ENCODE measurements at places on chromosomes 1 and 21.

DNA sequence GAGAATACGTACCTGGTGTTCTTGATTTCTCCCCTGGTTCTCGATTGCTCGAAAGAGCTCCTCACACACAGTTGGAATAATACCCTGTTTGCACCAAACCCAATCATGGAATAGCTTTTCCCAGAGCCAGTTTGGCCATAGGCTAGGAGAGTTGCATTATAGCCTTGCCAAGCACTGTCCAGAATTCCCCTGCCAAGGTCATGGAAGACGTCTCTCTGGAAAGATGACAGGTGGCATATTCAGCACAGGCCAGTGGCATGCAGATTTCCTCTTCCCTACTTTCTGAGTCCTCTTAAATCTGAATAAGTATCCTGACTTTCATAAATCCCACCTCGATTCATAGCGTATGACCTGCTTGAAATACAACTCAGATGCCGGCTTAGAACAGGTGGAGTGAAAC lies 96.5 kb downstream of the SCCPDH start:
- no peak for DNase-seq

DNA sequence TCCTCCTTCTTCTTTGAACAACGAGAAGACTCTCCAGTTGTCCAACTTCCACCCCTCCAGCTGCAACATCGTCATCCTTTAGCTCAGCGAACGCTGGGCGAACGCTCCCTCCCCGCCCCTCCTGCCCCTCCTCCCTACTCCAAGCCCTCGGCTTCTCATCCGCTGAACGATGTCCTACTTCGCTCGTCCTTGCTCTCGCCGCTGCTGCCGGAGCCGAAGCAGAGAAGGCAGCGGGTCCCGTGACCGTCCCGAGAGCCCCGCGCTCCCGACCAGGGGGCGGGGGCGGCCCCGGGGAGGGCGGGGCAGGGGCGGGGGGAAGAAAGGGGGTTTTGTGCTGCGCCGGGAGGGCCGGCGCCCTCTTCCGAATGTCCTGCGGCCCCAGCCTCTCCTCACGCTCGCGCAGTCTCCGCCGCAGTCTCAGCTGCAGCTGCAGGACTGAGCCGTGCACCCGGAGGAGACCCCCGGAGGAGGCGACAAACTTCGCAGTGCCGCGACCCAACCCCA lies at the start of gene BCAN:
Gene BCAN, plus strand, starts transcription at position 357 of the 504 bp plus-strand sequence. CDS start 3,938 bp downstream, outside the sequence.
- peak; percentile 39 for DNase-seq

DNA sequence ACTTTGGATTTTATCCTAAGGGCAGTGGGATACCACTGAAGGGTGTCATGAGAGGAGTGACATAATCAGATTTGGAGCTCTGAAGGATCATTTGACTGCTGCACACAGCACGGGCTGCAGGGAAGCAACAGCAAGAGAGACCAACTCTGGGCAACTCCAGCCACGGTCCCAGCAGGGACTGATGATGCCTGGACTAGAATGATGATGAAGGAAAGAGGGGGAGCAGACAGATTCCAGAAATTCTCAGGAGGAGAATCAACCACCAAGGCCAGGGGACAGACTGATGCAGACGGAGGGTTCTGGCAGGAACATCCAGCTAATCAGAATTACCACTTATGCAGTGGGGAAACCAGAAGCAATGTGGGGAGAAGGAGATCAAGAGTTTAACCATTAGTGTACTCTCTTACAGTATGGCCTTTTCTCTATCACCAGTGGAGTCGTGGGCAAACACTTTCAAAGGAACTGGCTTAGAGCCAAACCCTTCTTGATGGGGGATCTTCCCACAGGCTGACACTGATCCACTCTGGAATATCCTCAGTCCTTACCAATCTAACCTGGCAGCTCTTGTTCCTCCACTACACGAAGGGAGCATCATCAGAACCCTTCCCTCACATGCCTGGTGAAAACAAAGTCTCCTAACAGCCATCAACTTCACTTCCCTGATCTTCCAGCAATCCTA lies 3.3 kb downstream of the URB1 start:
- no peak for DNase-seq

- no peak for DNase-seq
Measured at GRCh38 chr1:22454476-22455056, 2.9 kb downstream of the ZBTB40 start.

DNA sequence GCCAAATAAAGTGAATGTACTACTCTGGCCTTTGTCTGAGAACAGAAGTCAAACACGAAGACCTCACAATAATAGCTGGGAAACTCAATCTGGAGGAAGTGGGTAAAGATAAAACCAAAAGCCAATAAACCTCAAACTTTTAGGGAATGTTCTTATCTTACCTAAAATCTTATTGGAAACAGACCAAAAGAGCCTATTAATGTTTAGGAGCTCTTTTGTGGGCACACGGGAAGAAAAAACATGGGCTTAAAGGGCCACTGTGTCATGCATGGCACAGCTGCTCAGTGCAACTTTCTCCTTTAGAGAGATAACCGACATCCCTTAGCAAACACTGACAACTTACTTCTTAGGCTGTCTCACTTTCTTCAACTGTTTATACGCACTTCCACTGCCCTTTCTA lies 16.1 kb downstream of the EIF2B3 start:
- DNase-seq, result no peak

- no peak for DNase-seq
Measured at GRCh38 chr1:25556132-25556670, 12.8 kb downstream of the LDLRAP1 start.

DNA sequence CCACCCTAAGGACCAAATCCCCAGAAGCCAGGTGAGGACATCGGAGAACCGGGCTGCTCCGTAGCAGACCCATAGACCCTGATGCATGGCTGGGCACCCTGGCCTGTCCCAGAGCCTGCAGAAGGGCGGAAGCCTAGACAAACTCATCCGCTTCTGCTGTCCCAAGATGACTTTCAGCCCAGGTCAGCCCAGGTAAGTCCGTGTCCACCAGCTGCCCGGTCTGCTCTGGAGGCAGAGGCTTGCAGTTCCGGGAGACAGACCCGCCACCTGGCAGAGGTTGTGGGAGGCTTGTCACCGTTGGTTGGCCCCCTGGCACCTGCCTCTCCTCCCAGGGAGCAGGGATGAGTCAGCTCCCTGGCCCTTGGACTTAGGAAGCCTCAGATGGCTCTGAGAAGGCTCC lies 22.8 kb upstream of the POFUT2 start:
- DNase-seq, result no peak

DNA sequence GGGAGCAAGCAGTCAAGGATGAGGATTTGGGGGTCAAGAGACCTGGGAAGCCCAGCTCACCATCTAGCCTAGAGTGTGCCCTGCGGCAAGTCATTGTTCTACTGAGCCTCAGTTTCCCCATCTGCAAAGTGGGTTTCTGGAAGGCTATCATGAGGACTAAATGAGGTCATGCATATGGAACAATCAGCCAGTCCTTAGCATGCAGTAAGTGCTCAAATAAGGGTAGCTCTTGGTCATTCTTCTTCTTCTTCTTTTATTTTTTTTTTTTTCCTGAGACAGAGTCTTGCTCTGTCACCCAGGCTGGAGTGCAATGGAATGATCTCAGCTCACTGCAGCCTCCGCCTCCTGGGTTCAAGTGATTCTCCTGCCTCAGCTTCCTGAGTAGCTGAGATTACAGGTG lies 99.9 kb upstream of the RUNX3 start:
- DNase-seq, result no peak

GRCh38 chr1:37177230-37177864 lies 143.0 kb upstream of the GRIK3 start:
- DNase-seq, result peak; percentile 62

DNA sequence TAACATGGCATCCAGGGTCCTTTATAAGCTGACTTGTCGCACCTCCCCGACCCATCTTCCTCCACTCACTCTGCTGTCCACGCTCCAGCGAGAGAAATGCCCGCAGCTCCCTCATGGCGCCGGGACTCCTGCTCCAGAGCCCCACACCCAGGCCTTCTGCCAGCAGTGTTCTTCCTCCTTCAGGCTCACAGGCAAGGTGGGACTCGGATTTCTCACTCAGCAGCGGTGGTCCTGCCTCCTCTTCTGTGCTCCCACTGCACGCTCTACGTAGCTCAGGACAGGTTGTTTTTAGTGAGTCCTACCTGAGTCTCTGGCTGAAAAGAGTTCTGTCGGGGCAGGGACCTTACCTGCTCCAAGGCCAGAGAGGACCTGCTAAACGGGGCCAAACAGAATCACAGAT lies 11.2 kb downstream of the THEMIS2 start:
- DNase-seq, result no peak

DNA sequence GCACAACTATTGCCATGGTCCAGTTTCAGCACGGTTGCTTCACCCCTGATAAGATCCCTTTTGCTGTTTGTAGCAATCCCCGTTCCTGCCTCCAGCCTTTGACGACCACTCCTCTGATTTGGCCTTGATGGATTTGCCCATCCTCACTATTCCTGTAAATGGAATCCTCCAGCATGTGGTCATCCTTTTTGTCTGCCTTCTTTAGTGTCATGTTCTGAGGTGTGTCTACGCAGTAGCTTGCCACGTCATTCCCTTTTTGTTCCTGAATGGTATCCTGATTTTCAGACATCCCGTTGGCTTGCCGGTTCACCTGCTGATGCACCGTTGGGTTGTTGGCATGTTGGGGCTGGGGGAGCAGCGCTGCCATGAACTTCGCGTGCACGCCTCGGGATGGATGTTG lies 7.8 kb downstream of the AJAP1 start:
- no peak for DNase-seq

DNA sequence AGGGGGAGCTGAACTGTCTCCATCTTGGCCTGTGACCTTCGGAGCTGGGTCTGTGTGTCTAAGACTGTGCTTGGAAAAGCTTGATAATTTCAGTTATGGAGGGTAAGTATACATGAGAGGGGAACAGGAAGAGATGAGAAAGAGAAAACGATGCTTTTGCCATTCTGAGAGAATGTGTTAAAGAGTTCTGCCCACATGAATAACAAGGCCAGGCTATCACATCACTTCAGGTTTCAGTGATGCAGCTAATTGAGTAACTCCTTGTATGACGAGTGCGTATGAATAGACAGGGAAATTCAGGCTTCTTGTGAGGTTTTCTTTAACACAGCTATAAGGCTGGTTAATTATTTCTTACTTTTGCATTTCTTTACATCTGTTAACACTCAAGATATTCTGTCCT lies 81.0 kb downstream of the PLPPR5 start:
- no peak for DNase-seq

DNA sequence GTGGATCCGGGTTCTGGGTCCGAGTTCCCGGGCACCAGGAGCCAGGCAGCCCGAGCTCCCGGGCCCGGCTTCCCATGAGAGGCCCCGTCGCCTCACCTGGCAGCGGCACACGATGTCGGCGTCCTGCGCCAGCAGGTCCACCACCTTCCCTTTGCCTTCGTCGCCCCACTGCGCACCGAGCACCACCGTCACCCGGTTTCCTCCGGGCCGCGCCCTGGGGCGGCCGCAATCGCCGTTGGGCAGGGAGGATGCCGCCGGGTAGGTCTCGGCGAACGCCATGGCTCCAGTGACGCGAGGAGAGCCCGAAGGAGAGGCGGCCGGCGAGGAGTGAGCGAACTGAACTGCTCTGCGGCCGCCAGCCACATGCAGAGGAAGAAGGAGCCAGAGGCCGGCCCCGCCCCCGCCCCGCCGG lies at the start of gene ADSS2:
Gene ADSS2, minus strand, starts transcription at position 371 of the 412 bp plus-strand sequence. Its CDS starts 92 bp downstream, at position 279.
- DNase-seq, result peak; percentile 59

- no peak for DNase-seq
Measured at GRCh38 chr1:113782406-113782805, 23.1 kb upstream of the PHTF1 start.

- DNase-seq, result no peak
Measured at GRCh38 chr1:85427331-85427730, 37.6 kb downstream of the DDAH1 start.

GRCh38 chr1:163834778-163835177 lies 513.0 kb downstream of the NUF2 start:
- DNase-seq, result no peak

DNA sequence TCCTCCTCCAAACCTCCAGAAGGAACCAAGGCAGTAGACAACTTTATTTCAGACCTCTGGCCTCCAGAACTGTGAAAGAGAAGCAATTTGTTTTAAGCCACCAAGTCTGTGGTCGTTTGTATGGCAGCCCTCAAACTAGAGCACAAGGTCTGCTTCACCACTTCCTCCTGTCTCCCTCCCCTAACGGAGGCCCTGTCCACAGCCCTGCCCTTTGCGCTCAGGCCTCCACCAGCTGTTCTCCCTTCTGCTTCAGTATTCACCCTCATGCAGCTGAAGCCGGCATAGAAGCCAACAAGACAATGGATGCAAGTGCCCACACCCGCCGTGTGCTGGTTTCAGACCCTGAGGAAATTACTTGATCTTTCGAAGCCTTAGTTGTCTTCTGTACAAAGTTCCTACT lies 364.1 kb downstream of the HHAT start:
- no peak for DNase-seq

GRCh38 chr1:12152113-12152891 lies 14.5 kb upstream of the TNFRSF1B start:
- no peak for DNase-seq

DNA sequence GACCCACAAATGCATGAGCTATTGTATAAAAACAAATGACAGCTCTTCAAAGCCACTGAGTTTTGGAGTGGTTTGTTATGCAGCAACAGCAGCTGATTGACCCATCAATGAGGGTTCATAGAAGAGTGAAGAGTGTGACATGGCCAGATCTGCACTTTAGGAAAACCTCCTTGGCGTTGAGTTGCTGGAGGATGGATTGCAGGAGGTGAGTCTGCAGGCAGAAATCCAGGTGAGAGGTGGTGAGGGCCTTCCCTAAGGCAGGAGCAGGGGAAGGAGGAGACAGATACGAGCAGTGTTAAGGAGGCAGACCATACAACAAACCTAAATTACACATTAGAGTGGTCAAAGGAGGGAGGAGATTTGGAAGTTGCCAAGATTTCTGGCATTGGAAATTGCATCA lies 169.3 kb upstream of the CSF3R start:
- DNase-seq, result no peak

DNA sequence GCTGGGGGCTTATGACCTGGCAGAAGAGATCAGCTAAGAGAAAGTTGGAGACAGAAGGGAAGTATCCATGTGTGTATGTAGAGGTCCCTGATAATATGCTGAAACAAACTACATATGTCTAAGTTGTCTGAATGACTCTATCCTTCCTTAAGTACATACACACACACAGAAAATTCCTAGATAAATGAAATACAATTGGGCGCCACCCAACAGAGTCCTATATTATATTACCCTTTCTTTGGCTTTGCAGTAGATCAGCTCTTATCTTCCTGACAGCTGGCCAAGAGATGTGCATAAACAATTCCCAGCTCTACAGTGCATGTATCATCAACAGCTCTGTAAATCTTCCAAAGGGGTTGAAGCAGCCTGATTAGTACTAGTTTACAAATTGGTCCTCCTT lies 40.1 kb downstream of the SORT1 start:
- DNase-seq, result peak; percentile 24

DNA sequence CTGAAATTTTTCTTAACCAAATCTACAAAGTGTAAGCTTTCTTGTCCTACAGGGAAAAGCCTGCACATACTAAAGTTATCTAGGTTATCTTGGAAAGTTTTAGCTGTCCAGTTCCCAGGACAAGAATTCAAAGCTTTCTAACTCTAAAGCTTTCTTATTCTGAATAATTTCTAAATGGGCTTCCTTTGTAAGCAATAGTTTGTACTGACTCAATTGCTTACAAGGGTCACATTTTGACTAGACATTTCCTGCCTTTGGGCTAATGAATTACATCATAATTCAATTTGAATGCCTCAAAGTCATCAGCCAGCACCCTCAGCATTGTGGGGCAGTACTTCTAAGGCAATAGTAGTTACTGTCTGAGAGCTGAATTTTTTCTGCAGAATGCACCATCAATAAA lies 223.0 kb downstream of the LTN1 start:
- DNase-seq, result no peak

- DNase-seq, result no peak
Measured at GRCh38 chr1:1219341-1219740, 5.4 kb upstream of the TNFRSF4 start.

GRCh38 chr1:26280333-26281042 lies 602 bp downstream of the SH3BGRL3 start:
- no peak for DNase-seq

- DNase-seq, result peak; percentile 21
Measured at GRCh38 chr1:230167419-230167852, 100.4 kb downstream of the GALNT2 start.
